ENCODE measurements at places on chromosomes 6 and 20.

DNA sequence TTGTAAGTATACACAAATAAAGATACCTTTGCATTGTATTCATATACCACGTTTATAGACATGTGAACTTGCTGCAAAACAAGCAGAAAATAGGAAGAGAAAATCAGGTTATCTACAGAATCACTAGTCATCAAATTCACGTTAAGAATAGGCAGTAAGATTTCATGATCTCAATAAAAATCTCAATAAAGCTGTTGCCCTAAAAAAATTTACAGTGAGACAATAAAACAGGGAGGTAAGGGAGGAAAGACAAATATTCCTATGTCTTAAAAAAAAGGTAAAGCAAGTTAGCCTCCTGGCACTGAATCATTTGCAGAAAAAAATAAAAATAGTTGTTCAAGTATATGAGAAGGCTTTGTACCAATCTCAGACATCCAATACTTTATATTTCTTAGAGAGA, 44.1 kb downstream of the GPX5 start:
- no peak for DNase-seq

GRCh38 chr6:11006061-11006460, 38.0 kb downstream of the ELOVL2 start:
- DNase-seq = no peak

GRCh38 chr20:47574616-47575364, 73.1 kb downstream of the NCOA3 start:
- peak; percentile 60 for DNase-seq

DNA sequence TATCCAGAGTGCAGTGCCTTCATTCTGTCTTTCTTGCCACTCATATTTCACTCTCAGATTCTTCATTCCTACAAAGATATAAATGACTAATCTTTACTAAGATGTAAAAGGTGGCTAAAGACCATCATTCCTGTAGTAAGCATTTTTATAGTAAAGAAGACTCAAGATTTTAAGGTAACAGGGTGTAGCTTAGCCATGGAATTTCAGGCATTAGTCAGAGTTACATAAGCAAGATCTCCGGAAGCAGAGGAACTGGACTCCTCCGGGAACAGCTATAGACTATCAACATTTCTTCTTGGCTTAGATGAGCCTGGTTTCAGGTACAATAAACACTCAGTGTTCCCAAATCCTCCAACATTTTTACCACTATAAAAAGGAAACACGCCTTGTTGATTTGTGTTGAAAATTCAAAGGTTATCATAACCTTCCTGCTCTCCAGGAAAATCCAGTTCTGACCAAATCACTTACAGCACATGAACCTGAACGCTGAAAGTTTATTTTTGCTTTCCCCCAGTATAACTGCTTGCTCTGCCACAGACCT, 23.7 kb downstream of the SERPINB1 start:
- peak; percentile 76 for DNase-seq

DNA sequence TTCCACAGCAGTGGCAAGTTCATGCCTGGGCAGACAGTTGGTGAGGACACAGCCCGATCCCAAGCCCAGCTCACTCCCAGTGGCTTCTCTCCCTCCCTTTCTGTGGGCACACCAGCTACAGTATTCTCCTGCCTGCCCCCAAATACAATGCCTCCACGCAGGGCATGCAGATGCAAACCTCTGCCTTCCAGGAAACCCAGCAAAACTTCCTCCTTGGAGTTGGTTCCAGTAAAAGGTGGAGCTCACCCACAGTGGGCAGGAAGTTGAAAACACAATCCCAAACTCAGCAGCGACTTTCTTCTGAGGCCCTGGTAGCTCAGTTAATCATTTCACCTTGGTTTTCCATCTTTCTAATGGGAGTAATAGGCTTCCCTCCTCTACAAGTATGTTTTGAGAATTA, 93.7 kb downstream of the LY86 start:
- DNase-seq = no peak

DNA sequence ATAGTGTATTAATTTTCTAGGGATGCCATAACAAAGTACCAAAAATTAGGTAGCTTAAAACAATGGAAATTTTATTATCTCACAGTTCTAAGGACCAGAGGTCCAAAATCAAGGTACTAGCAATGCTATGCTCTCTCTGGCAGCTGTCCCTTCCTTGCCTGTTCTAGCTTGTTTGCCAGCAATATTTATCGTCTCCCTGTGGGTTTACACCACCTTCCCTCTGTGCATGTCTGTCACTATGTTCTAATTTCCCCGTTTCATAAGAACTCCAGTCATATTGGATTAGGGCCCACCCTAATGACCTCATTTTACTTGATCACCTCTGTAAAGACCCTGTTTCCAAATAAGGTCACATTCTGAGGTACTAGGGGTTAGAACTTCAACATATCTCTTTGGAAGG, 217.2 kb downstream of the IBTK start:
- no peak for DNase-seq

Measured in HT-29 (cell line).